ENCODE measurements at places on chromosomes 1 and 21. TPM values are rescaled to one million over a fixed set of nuclear protein-coding genes. Genes with fewer than 3 reads are reported as not detected.

GRCh38 chr1:209041927-209042326 lies 541.6 kb upstream of the CAMK1G start:
- peak; percentile 39 for DNase-seq

Gene PGLYRP4
- not detected for total RNA-seq

Gene FTCD
- total RNA-seq: not detected

- DNase-seq: no peak
Observed at GRCh38 chr1:30414086-30414850, 309.1 kb downstream of the MATN1 start.

Gene IL19
- total RNA-seq: not detected
